ENCODE measurements at places on chromosomes 6 and 20.
A peak's percentile ranks its signal among the peaks of the same experiment; 100 is the strongest.

- no peak for DNase-seq
Observed at GRCh38 chr6:25927178-25927577, 3.3 kb downstream of the SLC17A2 start.

GRCh38 chr6:72890233-72890632, 268.4 kb downstream of the KCNQ5 start:
- DNase-seq: no peak

DNA sequence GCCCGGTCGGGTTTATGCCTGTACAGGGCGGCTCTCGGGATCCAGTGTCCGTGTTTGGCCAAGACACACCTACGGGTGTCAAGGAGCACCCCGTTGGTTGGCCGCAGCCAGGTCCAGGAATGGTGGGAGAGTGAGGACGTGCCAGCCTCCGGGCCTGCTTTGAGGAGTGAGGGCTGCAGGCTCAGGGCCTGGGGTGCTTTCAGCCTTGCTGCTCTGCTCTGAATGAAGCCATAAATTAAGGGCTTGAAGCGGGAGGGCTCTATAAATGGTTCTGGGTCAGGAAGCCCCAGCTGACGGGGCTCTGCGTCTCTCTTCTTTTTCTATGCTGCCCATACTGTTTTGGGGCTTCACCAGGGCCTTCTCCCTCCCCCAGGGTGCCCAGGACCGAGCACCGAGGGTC, 15.1 kb downstream of the GATA5 start:
- no peak for DNase-seq

GRCh38 chr6:80330961-80331360, 224.5 kb downstream of the BCKDHB start:
- no peak for DNase-seq

DNA sequence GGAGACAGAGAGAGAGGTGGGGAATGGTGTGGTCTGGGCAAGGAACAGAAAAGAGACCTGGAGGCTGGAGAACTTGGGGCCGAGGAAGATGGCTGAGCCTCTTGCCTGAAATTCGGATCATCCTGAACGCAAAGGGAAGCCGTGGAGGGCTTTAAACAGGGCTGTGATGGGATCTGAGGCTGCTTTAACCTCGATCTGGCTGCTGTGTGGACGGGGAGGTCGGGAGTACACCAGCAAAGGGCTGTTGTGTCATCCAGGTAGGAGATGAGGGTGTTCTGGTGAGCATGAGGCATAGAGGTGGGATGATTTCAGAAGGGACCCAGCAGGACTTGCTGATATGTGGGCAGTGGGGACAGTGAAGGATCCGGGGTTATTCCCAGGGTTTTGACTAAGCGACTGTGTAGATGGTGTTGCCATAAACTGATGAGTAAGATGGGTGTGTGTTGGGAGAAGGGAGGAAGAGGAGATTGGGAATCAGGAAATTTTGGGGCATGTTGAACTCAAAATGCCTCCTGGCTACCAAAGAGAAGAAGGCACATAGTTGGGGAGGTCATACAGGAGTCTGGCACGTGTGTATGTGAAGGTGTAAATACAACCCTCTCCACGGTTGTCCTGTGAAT, 158.5 kb downstream of the NFATC2 start:
- DNase-seq: no peak

DNA sequence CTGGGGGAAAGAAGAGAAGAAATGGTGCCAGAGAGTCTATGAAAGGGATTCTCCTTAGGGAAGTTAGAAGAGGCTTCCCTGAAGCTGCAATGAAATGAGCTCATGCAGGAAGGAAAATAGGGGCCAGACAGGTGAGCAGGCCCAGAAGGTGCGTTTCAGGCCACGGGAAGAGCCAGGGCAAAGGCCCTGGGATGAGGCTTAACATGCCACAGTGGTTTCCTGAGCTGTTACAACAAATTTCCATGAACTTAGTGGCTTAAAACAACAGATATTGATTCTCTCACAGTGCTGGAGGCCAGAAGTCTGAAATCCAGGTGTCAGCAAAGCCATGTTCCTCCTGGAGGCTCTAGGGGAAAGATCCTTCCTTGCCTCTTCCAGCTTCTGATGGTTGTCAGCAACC, 167.9 kb downstream of the TFAP2C start:
- no peak for DNase-seq

GRCh38 chr6:130671119-130671518, 156.1 kb upstream of the SMLR1 start:
- no peak for DNase-seq

GRCh38 chr6:168909288-168909687, 344.4 kb downstream of the THBS2 start:
- no peak for DNase-seq

GRCh38 chr6:3782876-3783832, 31.6 kb upstream of the PXDC1 start:
- DNase-seq: no peak

- no peak for DNase-seq
Observed at GRCh38 chr6:88165844-88166492, at the start of gene CNR1. Gene CNR1, minus strand, starts transcription at chr6:88166347. Its CDS starts 21,073 bp downstream, at chr6:88145274.

- no peak for DNase-seq
Observed at GRCh38 chr6:142118925-142119324, 13.8 kb upstream of the GJE1 start.

DNA sequence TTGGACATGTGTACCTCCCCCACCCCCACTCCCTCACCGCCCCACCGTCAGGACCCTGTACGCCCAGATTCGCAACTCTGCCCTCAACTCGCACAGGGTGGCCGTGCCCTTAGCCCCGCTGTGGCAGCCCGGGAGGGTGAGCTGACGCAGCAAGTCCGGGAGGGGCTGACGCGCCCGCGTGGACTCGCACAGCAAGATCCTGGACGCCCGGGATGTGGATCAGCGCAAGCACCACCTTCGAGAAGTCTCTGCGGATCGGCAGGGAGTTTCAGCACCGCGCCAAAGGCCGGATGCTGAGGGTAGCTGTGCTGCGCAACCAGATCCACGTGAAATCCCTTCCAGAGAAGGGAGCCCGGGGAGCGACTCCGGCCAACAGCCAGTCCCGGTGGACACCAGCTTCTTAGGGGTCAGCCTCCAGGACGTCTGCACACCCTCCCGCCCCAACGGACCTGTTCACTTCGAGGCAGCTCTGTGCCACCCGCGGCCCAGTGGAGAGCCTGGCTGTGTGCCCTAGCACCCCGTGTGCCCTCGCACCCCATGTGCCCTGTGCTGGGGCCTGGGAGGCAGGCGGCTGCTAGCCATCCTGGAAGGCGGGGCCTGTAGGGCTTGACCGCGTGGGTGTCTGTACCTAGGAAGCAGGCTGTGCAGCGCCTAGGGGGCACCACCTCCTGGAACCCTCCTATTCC, 6.7 kb upstream of the GJA10 start:
- DNase-seq: no peak

DNA sequence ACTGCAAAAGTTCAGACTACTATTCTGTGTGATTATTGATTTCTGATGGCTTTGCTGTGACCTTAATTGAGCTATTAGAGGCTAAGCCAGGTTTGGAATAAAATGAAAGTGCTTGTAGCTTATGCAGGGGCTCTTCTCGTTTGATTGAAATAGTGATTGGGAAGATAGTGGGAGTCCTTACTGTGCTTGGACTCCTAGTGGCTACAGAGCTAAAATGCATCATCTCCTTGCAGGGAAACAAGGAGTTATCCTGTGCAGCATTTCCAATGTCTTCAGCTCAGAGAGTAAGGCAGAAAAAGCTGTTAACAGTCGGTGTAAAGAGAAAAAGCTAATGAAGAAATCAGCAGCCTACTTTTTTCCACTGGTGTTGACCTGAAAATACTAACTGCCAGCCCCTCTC, 173.5 kb downstream of the SLC35F1 start:
- DNase-seq: no peak

- peak; percentile 94 for DNase-seq
Observed at GRCh38 chr20:32972181-32973076, 31.8 kb downstream of the SUN5 start.

- no peak for DNase-seq
Observed at GRCh38 chr20:8385247-8385646, 253.2 kb downstream of the PLCB1 start.

DNA sequence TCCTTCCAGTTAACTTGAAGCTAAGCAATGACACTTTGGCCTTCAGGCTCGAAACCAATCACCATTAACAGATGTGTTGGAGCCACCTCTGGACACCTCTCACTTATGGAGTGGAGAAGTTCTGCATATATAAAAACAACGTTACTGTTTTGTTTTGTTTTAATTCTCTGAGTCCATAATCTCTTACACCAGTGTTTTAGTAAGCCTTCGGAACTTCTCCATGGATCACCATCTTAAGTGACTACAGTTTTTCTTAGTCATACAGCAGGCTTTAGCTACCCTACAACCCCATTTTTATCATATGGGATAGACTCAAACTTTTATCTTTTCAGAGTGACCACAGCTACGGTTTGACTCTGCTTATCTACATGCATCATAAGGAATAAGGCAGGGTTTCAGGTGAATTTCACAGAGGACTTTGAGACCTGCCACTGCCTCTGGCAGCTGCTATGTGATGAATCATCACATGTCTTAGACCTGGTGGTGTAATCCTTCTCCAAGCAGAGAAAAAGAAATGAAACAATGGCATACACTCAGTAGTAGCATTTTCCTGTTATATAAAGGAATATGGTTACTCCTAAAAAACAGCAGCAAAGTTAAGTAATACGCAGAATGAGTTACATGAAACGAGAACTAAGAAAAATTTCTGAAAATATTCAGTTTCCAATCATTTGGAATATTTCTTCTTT, 5.5 kb upstream of the HDDC2 start:
- DNase-seq: no peak

- DNase-seq: no peak
Observed at GRCh38 chr20:38162149-38162548, 2.9 kb downstream of the TGM2 start.

DNA sequence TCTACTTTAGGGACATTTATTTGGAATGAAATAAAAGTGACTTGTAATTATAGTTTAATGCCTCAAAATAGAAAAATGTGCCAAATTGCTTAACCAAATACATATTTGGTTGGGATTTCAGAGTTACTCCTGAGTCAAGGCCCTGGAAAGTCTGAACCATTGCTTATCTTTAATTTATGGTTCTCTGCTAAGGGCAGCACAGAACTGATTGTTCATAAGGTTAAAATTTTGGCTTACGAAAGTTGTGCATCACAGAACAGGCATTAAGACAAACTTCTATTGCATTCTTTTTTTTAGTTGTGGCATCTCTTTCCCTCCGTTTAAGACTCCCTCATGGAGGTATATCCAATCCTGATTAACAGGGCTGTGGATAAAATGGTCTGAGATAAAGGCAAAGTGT, 92.2 kb upstream of the TENT5A start:
- no peak for DNase-seq

- no peak for DNase-seq
Observed at GRCh38 chr6:57342148-57342669, 24.8 kb downstream of the PRIM2 start.

- no peak for DNase-seq
Observed at GRCh38 chr6:168385858-168386735, 54.9 kb upstream of the SMOC2 start.

GRCh38 chr6:705047-705446, 12.1 kb upstream of the EXOC2 start:
- no peak for DNase-seq

- DNase-seq: no peak
Observed at GRCh38 chr20:9506280-9506821, 8.0 kb upstream of the LAMP5 start.

- DNase-seq: no peak
Observed at GRCh38 chr6:125346201-125346925, 44.6 kb upstream of the HDDC2 start.

DNA sequence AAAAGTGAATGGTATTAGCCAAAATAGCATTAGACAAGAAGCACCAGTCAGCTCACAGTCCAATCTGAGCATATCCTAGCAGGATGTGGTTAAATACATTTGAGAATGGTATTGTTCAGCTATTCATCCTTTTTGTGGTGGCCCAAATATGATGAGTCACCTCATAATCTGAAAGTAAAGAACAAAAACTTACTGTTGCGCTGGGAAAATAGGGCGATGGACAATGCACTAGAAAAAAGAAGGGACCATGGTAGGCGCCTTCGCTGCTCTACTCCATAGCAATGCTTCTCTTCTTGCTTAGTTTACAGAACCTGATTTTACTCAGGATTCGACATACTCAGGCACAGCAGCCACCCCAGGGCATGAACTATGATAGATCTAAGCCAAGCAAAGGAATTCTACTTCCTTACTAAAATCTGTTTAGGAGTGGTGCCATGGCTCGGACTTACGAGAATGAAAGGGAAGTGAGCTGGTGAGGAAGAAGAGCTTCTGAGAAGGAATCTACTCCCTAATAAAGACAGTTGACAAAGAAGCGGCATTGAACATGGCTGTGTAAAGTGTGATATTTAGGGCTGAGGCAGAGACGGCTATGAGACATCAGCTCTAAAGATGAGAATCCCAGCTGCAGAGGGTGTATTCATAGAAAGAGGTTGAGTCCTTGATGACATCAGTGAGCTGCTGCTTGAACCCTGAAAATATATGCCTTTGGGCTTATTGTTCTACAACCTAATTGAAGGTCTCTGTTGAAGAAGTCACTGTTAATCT, 16.6 kb upstream of the FBXO9 start:
- DNase-seq: peak; percentile 49

DNA sequence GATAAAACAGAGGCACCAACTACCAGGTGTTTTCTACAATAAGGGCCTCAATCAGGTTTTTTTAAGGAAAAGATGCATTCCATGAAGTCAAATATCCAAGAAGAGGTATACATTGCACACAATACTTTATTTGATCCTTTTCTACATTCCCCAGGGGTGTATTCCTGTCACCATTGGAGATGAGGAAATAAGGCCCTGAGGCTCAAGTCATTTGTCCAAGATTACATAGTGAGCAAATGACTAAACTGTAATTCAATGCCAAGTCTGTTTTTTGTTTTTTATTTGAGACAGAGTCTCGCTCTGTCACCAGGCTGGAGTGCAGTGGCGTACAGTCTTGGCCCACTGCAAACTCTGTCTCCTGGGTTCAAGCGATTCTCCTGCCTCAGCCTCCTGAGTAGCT, 69.2 kb upstream of the CDYL start:
- DNase-seq: no peak

- no peak for DNase-seq
Observed at GRCh38 chr6:110534731-110535492, 58.5 kb upstream of the SLC22A16 start.
